ENCODE measurements at places on chromosomes 2 and 18.

GRCh38 chr2:238337846-238338245, 17.5 kb downstream of the TRAF3IP1 start:
- no peak for DNase-seq

GRCh38 chr2:134254824-134255223, 952 bp downstream of the MGAT5 start:
- DNase-seq = no peak

DNA sequence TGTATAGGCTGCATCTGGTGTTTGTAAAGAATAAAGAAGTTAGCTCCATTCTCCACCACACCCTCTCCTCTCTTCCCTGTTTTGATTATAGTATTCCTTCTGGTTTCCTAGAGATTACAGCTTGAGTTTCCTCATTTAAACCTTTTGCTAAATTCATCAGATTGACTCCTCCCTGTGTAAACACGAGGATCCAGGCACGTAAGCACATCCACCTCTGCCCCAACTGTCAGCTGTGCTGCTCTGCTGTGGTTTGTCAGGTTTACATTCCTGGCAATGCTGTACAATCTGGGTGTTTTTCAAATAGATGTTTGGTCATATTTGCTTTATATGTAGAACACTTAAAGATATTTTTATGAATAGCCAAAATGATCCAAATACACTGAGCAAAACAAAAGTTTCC, 302.8 kb downstream of the PTGR3 start:
- DNase-seq = peak; percentile 93

DNA sequence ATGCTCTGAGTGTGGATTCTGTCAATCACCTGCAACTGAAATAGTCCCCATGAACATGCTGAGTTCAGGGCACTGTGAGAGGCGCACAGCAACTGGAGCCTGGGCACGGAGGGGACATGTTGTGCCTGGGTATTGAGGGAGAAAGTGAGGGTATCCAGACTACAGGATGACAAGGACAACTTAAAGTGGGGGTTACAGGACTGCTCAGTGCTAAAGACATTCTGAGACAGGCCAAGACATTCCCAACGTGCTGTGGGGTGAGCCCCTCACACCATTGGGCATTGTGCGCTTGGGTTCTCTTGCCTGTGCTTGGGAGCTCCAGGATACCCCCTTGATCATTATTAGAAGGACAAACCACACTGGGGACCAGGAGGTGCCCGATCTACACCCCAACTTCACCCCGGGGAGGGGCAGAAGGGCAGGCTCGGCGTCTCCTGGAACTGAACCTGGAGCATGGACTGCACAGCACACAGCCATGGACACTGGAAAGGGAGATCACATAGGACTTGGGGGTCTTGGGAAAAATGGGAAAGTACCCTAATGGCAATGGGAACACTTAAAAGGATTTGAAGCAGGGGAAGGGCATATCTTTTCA, 72.5 kb upstream of the HDAC4 start:
- no peak for DNase-seq

GRCh38 chr2:207792244-207792785, 22.6 kb upstream of the FZD5 start:
- DNase-seq = peak; percentile 25

DNA sequence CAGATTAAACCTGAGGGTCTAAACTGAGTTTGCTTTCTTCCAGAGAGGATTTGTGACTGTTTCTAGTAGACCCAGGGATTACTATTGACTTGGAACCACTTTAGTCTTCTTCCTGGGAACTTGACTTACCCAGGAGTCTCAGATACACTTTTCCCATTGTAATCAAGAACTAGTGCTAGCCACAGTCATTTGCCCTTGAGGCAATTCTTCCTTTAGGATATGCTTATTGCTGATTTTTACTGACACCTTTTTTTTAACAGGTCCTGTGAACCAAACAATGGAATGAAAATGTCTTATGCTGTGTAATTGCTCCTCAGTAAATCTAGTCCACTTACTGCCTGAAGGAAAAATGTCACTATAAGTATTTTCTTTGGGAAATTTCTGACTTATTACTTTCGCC, 78.3 kb downstream of the TAF4B start:
- no peak for DNase-seq

GRCh38 chr18:45341454-45341853, 273.8 kb upstream of the SLC14A2 start:
- DNase-seq = no peak

DNA sequence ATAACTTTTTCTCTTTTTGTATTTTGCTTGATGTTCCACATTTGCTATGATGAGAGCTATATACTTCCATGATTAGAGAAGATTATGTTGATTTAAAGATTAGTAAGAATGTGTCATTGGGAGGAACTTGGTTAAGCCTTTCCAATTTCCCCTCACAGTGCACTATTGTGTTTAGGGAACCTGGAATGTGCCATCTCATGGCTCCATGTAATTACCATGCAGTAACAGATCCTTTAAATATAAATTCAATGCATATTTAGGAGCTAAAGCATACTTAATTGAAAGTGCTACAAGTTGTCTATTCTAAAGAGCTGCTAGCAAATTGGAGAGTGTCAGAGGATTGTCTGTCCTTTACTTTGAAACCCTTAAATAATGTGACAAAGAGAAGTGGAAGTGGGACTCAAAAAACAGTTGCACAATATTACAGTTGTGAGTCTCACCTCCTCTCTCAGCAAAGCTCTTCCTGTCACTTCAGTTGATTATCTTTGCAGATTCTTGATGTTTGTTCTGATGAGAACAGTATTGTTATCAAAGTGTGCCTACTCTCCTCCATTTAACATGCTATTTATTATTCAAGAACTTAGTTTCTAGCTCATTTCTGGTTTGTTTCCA, 1162.7 kb upstream of the ZEB2 start:
- DNase-seq = no peak

- no peak for DNase-seq
Observed at GRCh38 chr18:47150824-47151366, 595 bp upstream of the HDHD2 start.

DNA sequence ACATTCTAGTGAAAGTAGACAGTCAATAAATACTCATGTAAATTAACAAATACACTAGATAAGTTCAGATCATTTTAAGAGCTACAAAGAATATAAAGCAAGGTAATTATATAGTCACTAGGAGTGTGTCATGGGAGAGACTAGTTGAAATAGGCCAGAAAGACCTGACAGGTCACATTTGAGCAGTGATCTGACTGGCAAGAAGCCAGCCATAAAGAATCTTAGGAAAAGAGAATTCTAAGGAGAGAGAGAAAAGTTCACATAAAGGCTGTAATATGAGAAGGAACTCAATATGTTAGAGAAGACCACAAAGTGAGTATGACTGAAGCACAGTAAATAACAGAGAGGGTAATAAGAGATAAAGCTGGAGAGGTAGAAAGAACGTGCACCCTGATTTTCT, 31.2 kb downstream of the VSNL1 start:
- DNase-seq = no peak
